ENCODE measurements at places on chromosomes 3 and 15. TPM values are rescaled to one million over a fixed set of nuclear protein-coding genes. Genes with fewer than 3 reads are reported as not detected.

Gene ZIC1
- not detected for total RNA-seq

Gene MYLK
- total RNA-seq: 30.8 TPM

Gene CAV3
- not detected for total RNA-seq

Gene AGBL1
- not detected for total RNA-seq

Gene ROBO1
- total RNA-seq: 22.9 TPM

Gene ACSBG1
- not detected for total RNA-seq

Gene NME9
- not detected for total RNA-seq

Gene FSIP1
- 0.75 TPM for total RNA-seq

Gene CELSR3
- 0.47 TPM for total RNA-seq

Gene PATL2
- total RNA-seq: 0.09 TPM

Gene CEP97
- total RNA-seq: 9.7 TPM
